ENCODE measurements at places on chromosomes 1 and 21.

DNA sequence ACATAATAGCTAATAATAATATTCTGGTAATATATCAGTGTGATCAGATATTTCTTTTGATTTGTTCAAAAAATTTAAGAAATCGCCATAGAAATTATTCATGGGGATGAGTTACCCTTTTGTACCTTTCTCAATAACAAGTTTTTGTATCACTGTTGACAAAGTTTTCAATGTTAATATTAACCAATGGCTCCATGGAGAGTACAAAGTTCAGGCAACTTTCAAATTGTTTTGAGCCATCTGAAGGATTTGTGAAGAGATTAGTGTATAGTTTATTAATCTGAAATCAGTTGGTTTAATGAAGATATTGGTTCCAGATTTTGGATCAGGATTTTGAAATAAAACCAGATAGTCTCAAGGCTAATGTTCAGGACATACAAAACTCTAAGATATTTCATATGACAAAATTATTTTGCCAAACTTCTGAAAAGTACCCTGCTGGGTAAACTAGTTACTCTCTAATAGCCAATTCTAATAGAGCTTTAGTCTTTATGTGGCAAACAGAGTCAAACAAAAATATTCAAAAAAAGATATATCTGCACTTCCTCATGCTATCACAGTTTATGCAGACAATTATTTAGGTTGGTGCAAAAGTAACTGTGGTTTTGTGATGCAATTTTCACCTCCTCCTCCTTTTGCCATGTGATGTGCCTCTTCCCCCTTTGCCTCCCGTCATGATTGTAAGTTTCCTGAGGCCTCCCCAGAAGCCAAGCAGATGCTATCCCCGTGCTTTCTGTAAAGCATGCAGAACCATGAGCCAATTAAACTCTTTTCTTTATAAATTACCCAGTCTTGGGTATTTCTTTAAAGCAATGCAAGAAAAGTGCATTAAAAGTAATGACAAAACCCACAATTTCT is 1105.0 kb downstream of the PLA2G4A start:
- DNase-seq: no peak

- DNase-seq: peak; percentile 45
Observed at GRCh38 chr1:93874025-93874651, 4.9 kb downstream of the DNTTIP2 start.

DNA sequence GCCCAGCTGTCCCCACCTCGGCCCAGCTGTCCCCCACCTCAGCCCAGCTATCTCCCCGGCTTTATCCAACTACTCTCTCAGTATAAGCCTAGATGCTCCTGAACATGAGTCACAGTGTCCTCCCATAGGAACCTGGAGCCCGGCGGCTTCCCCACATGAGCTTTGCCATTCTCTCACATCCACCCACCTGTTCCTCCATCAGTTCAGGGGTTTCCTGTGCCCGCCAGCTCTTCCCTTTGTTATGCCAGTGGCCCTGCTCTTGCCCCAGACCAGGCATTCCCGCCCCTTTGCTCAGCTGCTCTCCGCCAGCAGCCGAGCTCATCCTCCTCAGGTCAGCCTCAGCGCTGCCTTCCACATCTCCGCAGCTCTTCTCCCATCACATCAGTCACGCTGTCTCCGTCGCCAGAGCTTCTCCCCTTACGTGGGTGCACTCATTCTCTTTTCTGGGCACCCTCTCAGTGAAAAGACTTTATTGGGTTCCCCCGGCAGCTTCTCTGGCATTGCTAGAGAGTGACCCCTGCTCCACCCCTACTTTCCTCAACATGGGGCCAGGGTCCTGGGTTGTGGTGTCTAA is 89.5 kb upstream of the CSF3R start:
- DNase-seq: no peak

DNA sequence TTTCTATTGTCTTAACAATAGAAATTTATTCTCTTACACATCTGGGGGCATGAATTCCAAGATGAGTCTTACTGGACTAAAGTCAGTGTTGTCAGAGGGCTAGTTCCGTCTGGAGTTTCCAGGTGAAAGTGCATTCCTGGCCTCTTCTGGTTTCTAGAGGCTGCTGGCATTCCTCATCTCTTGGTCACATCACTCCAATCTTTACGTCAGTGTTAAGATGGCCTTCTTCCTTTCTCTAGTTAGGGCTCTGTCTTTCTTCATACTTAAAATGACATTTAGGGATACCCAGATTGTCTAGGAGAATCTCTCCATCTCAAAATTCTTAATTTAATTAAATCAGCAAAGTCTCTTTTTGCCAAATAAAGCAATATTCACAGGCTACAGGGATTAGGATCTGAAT is 13.3 kb upstream of the PDC start:
- no peak for DNase-seq

DNA sequence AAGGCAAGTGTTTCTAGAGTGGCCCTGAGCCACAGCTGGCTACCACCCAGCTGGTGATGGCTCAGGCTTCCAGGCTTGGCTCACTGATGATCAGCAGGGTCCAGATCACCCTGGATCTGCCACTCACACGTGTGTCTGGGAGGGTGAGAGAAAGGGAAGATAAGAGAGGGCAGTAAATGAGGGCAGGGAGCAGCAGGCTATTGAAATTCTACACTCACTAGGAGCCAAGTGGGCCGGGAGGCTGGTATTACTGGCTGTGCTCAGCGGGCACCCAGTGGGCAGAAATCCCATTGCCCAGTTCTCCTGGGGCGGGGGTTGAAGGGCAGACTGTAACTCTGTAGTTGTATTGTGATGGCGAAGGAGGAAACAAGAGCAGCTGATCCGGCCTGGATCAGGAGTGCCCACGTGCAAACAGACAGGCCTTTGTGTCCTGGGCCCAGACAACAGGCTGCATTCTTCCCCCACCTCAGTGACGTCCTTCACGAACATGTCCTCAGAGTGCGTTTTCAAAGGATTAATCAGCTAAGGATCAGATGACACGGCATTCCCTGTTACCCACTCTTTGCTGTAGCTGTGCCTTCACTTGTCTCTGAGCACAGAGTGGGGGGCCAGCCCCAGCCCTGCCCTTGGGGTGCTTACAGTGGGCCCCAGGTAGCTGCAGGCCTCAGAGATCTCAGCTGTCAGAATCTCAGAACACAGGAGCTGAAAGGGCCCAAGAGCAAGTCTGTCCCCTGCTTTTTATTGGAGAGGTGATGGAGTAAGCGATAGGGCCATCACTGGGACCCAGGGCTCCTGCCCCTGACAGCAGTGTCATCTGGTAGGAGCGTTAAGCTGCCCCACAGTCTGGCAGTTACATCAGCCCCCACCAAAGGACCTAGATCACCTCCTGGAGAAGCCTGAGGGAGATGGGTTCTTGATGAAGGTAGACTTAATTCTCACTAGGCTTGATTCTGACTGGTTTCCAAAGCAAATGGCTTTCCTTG is 60.5 kb downstream of the ATP1A1 start:
- peak; percentile 61 for DNase-seq

Data from astrocyte of the spinal cord (primary cell).